ENCODE measurements at places on chromosomes 1 and 21.

GRCh38 chr1:50147191-50147850 is 38.6 kb downstream of the ELAVL4 start:
- DNase-seq = no peak

DNA sequence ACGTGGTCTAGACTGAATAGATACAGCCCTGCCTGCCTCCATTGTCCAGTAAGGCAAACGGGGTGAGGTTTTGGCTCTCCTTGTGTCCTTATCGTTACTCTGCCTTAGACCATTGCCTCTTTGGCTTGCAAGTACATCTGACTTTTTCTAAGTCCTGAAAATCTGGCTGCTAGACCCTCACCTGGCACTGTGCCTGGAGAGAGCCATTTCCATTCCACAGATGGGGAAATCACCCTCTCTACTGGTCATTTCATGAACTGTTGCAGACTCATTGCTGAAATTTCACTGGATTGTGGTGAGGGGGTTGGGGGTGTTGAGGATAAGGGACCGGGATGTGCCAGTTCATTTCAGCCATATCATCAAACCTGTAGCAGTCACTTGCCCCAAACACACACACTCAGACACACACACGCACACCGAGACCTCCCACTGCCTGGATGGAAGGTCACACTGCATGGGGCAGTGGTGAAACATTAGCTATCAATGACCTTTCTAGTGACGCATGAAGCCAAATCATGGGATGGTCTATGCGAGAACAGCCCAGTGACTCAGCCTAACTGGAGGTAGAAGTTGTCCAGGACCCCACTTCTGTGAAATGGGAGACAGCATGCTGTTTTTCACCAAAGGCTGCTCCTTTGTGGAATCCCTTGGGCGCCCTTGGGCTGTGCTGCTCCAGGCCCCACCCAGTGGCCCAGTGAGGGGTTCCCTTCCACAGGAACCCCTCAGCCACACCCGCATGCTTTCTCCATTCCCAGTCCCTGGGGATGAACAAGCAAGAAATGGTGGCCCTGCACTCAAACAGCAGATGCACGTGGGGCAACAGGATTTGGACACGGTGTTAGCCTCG is 34.9 kb upstream of the VASH2 start:
- DNase-seq = no peak

GRCh38 chr1:77541162-77541545 is 141.3 kb downstream of the ZZZ3 start:
- DNase-seq = no peak

GRCh38 chr1:10686404-10687040 is 109.9 kb downstream of the CASZ1 start:
- DNase-seq = no peak

DNA sequence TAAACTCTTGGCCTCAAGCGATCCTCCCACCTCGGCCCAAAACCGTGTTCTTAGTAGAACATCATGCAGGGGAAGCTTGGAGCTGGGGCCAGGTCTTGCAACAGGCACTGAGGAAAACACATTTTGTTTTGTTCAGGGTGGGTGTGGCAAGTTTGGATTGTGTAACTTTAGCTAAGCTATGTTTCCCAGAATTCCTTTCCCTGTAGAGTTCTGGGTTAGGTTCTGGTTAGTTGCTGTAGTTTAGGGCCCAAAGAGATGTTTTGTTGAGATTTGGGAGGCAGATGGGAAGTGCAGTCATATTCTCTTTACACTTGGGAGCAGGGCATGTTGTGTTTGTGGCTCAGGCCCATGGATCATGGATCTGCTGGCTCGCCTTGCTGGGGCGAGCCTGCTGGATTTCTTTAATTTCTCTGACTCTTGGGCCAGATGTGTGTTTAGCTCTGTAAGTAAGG is 24.0 kb downstream of the PLA2G5 start:
- DNase-seq = no peak

GRCh38 chr1:161491472-161491871 is 13.8 kb upstream of the FCGR2A start:
- DNase-seq = no peak

GRCh38 chr1:20202166-20202565 is 15.8 kb upstream of the PLA2G2C start:
- DNase-seq = no peak

DNA sequence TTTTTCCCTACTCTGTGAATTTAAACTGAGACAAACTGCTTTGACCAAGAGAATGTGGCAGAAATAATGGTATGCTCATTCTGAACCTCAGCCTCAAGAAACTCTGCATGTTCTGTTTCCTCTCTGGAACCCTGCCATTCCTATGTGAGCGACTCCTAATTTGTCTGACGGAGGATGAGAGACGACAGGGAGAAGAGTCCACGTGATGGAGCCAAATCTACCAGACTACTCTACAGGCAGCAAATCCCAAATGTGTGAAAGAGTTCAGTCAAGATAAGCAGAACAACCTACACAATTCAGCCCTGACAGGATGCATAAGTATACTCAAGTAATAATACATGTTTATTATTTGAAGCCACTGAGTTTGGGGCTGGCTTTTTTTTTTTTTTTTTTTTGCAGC is 153.5 kb downstream of the DPYD start:
- no peak for DNase-seq

GRCh38 chr1:60825593-60825992 is 256.8 kb upstream of the NFIA start:
- DNase-seq = no peak

Measured in T-helper 2 cell (primary cell).